ENCODE measurements at places on chromosomes 12 and 14. TPM values are rescaled to one million over a fixed set of nuclear protein-coding genes. Genes with fewer than 3 reads are reported as not detected.

GRCh38 chr14:76294876-76295275 lies 81.1 kb upstream of the ESRRB start:
- DNase-seq: peak; percentile 26

GRCh38 chr12:2737656-2738241 lies 57.0 kb upstream of the FKBP4 start:
- no peak for DNase-seq

GRCh38 chr12:62632411-62632918 lies 165.8 kb downstream of the MON2 start:
- peak; percentile 77 for DNase-seq

DNA sequence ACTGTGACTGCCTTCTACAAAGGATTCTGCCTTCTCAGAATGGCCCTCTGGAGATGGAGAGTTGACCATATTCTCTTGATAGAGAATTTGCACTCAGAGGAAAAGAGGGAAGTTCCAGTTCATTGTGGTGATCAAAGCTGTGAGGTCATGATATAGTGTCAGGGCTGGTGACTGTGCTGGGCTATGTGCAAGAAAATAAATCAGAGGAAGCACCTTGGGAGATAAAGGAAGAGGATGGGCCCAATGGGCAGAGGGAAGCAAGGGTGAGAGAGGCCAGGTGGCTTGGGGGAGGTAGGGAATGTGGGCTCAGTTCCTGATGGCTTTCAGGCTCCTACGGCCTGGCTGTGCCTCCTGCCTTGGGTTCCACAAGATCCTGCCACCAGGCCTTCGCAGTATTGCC lies 145.8 kb downstream of the SLC8A3 start:
- no peak for DNase-seq

DNA sequence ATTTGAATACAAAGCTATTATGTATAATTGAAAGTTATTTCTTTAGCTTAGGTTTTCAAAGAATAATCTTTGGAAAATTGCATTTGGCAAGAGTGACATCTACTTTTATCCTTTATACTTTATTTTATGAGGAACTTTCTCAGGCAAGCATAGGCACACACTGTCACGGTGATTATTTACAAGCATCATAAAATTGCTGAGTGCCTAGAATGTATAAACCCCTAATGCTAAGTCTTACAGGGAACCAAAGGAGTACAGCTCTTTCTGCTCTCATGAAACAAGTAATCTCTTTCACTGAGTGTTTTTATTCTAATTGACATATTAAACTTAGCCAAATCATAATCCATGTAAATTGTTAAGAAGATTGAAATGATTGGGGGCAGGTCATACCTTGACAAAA lies 154.9 kb downstream of the FSCB start:
- no peak for DNase-seq

PDE3A gene
- total RNA-seq: 3.4 TPM
